ENCODE measurements at places on chromosomes 12 and 14.
A peak's percentile ranks its signal among the peaks of the same experiment; 100 is the strongest.

- no peak for DNase-seq
These were observed 5.4 kb upstream of the PELI2 start for GRCh38 chr14:56112781-56113180.

GRCh38 chr12:95642583-95642982, 91.3 kb upstream of the USP44 start:
- DNase-seq = no peak

GRCh38 chr14:40629144-40629543, 977.5 kb upstream of the LRFN5 start:
- DNase-seq = no peak

GRCh38 chr12:121476477-121476876, 76.6 kb downstream of the RNF34 start:
- DNase-seq = no peak

DNA sequence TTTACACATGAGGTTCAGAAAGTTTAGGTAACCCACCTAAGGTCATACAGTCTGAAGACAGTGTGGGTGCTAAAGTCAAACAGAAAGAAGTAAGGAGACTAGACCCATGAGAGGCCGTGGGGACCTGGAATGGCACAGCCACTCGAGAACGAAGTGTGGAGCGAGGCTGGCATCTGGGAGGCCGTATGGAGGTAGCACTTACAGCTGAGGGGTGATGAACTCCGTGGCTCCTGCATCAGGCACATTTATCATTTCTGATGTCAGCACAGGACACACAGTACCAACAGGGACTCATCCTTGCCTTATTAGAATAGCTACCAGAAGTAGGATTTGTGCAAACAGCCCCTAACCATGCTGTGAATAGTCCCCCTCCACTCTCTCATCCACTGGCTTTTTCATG, 30.5 kb downstream of the CRACR2A start:
- DNase-seq = no peak

DNA sequence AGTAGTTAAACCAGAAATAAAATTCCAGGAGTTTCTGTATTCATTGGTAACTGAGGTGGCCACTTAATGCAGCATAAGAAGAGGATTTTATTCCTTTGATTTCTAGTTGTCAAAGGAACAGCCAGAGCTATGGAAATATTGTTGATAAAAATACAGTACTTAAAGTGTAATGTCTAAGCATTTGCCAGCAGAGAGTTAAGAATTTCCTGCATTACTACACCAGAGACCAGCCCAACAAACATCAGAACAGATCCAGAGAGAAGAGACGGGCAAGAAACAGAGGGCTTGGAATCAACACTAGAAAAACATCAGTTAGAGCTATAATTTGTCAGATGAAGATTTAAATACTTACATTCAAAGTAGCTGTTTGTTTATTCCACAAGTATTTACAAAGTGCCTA, 77.9 kb downstream of the ST8SIA1 start:
- no peak for DNase-seq

- no peak for DNase-seq
These were observed 258.6 kb downstream of the ZFP36L1 start for GRCh38 chr14:68534276-68534675.

- DNase-seq = no peak
These were observed 34.2 kb upstream of the TRIM9 start for GRCh38 chr14:51129130-51129529.

DNA sequence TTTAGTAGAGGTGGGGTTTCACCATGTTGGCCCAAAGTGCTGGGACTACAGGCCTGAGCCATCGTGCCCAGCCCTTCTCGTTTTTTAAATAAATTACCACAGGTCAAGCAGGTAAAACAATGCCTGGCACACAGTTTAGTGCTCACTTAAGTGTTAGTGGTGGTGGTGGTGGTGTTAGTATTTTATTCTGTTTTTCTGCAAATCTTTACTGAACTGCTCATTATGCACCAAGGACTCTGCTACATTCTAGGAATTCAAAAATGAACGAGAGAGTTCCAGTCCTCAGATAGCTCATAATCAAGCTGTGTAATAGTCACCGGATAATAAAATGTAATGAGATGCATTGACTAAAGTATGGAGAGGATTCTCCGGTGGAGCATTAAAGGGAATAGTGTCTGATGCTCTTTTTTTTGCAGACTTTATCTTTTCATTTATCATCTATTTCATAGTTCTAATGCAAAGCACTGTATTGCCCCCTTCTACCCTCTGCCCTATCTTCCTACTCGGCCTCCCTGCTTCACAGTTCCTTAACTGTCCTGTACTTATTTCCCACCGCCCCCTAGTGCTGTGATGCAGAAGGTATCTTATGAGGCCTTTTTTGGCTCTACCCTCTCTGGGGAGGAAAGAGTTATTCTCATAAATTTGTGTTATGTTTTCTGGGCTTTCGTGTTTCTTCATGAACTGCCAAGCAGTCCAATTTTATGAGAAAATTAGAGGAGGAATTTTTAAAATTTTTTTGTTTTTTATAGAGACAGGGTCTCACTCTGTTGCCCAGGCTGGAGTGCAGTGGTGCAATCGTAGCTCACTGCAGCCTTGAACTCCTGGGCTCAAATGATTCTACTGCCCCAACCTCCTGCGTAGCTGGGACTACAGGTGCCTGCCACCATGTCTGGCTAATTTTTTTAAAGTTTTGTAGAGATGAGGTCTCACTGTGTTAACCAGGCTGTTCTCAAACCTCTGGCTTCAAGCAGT, 1.0 kb downstream of the ITFG2 start:
- peak; percentile 73 for DNase-seq

DNA sequence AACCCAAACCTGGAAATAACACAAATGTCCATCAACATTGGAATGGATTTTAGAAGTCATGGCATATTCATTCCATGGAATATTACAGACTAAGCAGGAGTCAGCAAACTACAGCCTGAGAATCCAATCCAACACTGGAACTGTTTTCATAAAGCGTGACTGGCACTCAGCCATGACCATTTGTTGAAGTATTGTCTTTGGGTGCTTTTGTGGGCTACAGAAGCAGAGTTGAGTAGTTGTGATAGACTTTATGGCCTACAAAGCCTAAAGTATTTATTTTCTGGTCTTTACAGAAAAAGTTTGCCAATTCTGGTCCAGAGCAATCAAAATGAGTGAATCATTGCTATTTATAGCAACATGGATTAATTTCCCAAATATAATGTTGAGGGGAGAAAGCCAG, 34.5 kb upstream of the FRS2 start:
- DNase-seq = peak; percentile 36

DNA sequence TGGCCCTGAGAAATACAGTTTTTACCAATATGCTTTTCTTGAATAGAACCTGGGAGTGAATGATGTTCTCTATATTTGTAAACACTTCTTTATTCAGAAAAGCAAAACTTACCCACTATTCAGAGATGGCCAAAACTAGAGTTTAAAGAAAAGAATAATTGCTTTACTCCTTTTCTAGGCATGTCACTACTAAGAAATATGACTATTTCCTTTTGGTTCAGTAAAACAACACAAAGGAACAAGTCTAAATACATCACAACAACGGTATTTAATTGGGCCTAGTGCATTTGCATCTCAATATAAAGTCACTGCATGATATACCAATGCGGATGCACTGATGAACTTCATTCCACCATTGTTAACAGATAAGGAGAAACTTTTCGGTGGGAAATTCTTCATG, 207.5 kb downstream of the FOXN3 start:
- DNase-seq = no peak

DNA sequence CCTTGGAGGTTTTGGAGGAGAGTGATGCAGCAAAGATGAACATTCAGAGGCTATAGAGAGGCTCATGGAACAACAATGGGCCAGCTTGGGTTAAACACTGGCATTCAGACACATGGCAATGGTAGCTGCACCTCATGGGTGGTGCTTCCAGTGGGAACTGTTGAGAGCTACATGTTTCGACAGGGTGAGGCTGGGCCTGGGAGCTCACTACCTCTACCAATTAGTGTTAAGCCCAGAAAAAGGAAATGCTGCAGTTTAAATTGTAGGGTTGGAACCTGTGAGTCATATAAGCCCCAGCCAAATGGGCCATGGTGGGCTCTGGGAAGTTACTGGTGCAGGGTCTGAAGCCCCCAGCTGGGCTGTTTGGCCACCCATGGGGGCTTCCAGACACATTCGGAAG, 279.7 kb downstream of the ZFP36L1 start:
- no peak for DNase-seq

DNA sequence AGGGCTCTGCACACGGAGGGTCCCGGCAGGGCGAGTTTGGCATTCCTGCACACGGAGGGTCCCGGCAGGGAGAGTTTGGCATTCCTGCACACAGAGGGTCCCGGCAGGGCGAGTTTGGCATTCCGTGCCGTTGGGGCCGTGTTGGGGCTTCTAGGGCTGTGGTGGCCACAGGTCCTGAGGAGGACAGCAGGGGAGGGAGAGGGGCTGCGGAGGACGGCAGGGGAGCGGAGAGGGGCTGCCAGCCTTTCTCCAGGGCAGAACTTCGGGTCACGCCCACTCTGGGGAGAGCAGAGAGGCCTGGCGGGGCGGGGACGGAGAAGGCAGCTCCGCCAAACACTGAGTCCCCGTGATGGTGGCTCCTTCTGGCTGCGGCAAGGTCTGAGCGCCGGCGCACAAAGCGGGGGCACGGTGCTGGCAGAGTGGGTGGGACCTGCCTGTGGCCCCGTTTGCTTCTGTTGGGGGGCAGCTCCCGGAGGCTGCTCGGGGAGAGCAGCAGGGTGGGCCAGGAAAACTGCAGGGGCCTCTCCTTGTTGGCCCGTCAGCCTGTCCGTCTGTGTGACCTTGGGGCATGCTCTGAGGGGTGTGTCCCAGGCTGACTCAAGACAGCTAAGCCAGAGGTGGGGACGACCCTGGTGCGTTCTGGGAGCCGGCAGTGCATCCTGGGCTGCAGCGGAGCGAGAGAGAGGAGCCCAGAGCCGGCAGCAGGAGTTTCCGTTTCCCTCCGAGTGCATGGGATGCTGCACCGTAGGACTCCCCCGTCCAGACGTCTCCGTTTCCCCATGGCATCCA, 60.2 kb downstream of the LRCOL1 start:
- DNase-seq = no peak

DNA sequence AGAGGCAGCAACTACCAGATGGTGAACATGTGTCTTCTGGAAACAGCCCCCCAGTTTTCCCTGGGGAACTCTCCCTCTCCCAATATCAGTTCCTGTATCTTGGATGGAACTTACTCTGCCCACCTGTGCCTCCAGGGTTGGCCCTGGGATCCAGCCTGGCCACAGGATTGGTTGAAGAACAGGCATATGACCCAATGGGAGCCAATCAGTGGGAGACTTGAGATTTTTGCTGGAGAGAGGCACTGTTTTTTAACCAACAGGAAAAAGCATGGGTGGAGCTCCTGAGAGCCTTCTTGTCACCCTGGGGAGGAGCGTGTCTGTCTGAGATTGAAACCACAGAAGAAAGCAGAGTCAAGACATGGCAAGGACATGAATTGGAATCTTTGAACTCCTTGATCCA, 33.6 kb upstream of the COX6A1 start:
- no peak for DNase-seq

DNA sequence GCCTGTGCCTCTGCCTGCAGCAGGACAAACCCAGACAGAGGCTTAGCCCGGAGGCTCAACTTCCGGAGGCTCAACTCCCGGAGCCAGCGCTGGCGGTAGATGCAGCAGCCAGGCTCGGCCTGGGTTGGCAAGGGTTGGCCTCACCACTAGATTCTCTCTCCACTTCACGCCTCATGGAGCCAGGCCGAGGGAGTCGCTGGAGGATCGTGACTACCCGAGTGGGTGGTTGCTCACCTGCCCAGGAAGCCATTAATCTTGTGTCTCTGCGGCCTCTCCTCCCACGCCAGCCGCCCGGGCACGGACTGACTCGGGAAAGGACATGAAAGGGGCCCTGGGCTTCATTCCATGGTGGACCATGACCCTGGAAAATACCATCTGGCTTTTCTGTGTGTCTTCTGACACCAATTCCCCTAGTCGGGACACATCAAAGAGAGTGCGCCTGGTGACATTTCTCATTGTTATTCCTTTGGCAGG, 20.8 kb downstream of the ESRRB start:
- no peak for DNase-seq

- DNase-seq = no peak
These were observed 136.4 kb downstream of the PTPRR start for GRCh38 chr12:70784042-70784668.

- peak; percentile 72 for DNase-seq
These were observed 5.4 kb downstream of the SLC15A4 start for GRCh38 chr12:128818065-128819022.

- DNase-seq = no peak
These were observed 8.4 kb upstream of the PPTC7 start for GRCh38 chr12:110591451-110592051.

DNA sequence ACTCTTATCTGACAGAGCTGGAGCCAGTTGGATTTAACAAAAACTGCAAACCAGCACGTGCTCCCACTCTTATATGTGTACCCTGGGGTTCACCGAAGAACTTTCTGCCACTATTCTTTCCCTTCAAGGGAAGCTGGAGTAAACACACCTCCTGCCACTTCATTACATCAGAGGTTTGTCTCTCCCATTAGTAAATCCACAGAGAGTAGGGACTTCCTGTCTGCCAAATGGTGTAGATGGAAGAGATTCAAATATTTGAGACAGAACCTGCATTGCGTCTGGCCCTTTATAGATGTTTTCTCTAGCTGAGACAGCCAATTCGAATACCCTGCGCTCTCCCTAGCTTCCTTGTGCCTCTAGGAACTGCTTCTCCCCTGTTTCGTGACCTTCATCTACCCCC, 29.1 kb upstream of the AEBP2 start:
- DNase-seq = peak; percentile 16

GRCh38 chr12:20409607-20410377, 41.5 kb downstream of the PDE3A start:
- no peak for DNase-seq

- peak; percentile 39 for DNase-seq
These were observed at the start of gene PDE3A for GRCh38 chr12:20368114-20368650. PDE3A (plus strand) TSS chr12:20368537; CDS start chr12:20369285, 748 bp downstream.

DNA sequence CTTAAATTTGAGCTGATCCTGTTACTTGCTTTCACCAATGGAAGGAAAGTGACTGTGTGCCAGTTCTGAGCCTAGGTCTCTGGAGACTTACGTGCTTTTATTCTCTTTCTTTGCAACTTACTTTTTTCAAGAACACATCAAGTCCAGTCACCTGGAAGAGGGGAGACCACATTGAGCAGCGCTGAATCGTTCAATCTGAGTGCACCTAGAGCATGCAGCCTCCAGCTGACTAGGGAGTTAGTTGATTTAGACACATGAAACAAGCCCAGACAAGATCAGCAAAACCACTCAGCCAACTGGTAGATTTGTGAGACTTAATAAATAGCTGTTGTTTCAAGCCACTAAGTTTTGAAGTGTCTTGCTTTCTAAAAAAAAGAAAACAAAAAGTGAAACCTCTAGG, 1014.8 kb upstream of the FBXO33 start:
- DNase-seq = no peak

DNA sequence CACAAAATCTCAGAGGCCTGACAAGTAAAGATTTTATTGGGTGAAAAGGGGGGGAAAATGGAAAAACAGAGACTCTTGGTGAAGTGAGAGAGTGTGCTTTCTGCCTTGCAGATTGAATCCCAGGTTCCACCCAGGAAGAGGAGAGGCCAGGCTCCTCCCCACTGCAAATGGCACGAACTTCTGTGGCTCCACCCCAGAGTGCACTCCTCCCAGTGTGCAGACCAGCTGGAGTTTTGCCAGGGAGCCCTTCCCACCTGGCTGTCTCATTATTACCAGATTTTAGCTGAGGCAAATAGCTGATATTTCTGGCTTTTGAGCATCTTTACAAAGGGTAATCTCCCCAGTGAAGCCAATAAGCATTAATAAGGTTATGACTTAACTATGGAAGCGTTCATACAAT, 51.9 kb downstream of the TESPA1 start:
- no peak for DNase-seq

- peak; percentile 11 for DNase-seq
These were observed 254.9 kb downstream of the BTG1 start for GRCh38 chr12:91890742-91891141.

GRCh38 chr12:41362510-41362909, 174.4 kb downstream of the PDZRN4 start:
- no peak for DNase-seq
